Frontal cortex (tissue), 4 donors: ENCODE measurements at places on chromosomes 1 and 21.

DNA sequence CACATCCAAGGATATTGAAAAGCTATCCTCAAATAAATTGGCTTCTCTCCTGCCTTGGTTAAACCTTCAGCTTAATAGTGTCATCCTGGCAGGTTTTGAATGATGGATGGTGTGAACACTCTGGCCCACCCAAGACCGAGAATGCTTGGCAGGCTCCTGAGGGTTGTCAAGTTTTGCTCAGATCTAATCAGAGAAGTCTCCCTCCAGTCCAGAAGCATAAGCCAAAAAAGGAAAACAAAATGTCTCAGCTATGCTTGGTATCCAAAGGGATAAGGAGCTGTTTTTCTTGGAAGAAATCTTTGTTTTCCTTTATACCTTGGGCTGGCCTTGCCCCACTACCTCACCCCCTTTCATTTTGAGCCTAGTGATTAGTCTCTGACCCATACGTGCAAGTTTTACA lies 172.7 kb downstream of the CRB1 start:
- DNase-seq = no peak

DNA sequence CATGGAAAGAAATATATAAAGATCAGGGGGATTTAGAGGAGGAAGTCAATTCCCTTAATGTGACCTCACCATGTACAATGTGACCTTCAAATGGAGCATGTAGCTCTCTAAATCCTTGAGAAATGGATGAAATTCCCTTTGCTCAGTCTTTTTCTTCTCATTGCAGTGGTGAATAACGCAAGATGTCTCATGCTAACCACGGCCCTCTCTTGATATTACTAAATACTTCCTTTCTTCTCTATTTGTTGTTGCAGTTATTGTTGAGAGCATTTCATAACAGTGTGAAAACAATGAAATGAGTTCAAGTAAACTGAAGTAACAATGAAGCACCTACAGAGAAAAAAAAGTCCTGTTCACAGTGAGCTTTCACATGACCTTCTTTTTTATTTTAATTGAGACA lies 55.6 kb downstream of the ZNF281 start:
- DNase-seq = no peak

- DNase-seq = no peak
These were observed 3.7 kb upstream of the AMIGO1 start for GRCh38 chr1:109513110-109513710.

- no peak for DNase-seq
These were observed 1270.8 kb downstream of the MRPL39 start for GRCh38 chr21:24336491-24336890.

- DNase-seq = no peak
These were observed 87.9 kb downstream of the GTF2B start for GRCh38 chr1:88803444-88803843.

DNA sequence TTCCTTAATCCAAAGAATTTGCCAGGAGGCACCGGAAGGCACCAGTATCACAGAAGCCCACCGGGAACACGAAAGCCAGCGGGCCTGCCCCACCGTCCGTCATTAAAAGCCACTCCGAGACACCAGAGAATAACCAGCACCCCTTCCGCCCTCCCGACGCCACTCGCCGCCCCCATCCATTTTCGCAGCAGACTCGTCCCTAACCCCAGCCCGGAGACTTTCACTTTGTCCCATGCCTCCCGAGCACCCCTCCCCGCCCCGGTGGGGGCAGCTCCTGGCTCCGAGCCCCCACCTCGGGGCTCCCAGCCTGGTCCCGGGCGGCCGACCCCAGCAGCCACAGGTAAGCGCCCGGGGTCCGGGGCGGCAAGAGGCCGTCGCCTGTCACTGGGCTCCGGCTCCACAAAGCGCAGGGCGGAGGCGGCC lies 105.4 kb downstream of the SLC45A1 start:
- DNase-seq = no peak

DNA sequence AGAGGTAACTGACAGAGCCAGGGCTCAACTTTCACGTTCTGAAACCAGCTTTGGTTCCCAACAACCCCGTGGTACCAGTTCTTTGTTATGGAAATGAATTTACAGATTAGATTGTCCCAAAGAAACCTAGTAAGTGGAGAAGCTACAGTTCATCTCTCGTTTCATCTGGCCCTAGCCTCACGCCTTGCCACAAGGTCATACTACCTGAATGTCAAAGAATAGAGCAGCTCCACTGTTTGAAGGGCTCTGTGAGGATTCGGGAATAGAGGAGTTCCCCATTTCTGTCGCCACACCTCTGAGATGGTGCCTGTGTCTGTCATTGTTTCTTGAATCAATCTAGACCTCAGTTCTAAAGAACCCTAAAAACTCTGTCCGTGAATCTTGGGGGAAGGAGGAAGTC lies 15.0 kb upstream of the CDC42 start:
- DNase-seq = no peak

GRCh38 chr1:44326024-44326701 lies 28.9 kb downstream of the ERI3 start:
- DNase-seq = no peak

- DNase-seq = no peak
These were observed 45.2 kb downstream of the PLPP3 start for GRCh38 chr1:56534130-56534651.

DNA sequence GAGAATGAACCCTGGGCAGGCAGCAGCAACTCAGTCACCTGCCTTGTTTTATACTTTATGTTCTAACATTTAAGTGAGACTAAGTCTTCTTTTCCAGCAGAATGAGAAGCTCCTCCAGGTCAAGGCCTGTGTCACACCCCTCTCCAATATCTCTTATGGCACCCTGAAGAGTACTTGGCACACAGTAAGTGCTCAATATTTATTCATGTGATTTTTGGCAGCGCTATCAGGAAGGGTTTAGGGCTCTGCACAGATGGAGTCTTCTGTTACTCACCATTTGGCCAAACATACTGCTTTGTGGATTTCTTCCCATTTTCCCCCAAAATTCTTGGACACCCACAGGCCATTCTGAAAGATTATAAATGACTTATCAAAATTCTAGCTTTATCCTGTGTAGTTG lies 43.8 kb upstream of the MYBPHL start:
- DNase-seq = no peak

- no peak for DNase-seq
These were observed 3.4 kb upstream of the USF1 start for GRCh38 chr1:161048949-161049722.

GRCh38 chr1:45122724-45123123 lies 83.7 kb downstream of the ZSWIM5 start:
- no peak for DNase-seq

DNA sequence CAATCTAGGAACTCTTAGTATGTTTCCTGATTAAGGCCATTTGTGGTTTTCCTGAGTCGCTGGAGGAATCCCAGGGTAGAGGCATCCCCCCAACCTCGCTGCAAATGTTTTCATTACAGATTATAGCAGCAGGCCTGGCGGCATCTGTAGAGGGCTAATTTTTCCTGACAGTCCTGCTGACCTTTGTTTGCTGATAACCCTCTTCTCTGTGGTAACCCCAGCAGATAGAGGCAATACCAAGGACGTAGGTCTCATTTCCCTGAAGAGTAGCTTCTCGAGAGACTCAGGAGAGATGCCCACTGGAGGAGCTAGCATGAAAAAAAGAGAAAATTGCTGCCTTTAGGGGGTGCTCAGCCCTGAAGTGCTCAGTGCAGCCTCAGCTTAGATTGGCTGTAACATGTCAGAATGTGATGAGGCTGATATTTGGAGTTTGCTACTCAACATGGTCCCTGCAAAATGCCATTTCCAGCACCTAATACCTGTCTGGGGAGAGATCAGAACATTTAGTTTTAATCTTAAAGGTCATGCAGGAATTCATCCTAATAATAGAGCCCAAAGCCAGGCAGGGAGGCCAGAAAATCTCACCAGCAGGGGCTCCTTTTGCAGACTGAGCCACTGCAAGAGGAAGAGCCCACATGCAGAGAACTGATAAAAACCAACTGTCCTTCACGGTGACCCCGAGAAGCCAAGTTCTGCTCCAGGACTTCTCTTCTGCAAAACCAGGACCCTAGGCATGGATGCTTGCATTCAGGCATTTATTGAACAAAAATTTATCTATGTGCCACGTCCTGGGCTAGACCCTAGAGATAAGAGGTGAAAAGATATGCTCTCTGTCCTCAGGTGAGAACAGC lies 184.5 kb downstream of the KAZN start:
- no peak for DNase-seq

- DNase-seq = no peak
These were observed 8.1 kb upstream of the VWA5B1 start for GRCh38 chr1:20282533-20282932.

- no peak for DNase-seq
These were observed 55.6 kb upstream of the DUSP10 start for GRCh38 chr1:221797506-221797905.

DNA sequence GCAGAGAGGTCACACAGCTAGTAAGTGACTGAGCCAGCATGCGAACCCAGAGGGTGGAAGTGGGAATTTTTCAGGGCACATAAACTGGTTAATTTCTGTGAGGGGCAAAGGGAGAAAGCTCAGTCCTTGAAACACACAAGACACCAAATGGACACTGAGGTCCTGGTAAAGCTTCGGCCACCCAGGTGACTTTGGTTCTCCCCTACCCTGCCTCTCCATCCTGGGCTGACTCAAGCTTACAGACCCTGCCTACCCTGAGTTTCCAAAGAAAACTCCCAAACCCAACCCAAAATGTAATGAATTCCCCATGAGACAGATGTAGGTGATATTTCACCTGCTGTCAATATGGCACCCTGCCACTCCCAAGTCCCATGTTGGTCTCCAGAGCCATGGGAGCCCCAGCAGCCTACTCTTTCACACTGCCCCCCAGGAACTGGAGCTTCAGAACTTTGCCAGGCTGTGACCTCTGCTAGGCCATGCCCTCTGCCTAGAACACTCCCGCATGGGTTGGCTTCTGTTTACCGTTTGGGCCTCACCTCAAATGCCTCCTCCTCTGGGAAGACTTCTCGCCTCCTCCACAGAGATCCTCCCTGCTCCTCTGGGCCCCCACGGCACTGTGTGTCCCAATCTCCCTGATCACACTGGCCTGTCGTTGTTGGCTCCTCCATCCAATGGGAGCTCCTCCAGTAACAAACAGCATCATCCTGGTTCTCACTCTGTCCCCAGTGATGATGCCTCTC lies 3.7 kb upstream of the LRP8 start:
- DNase-seq = no peak

DNA sequence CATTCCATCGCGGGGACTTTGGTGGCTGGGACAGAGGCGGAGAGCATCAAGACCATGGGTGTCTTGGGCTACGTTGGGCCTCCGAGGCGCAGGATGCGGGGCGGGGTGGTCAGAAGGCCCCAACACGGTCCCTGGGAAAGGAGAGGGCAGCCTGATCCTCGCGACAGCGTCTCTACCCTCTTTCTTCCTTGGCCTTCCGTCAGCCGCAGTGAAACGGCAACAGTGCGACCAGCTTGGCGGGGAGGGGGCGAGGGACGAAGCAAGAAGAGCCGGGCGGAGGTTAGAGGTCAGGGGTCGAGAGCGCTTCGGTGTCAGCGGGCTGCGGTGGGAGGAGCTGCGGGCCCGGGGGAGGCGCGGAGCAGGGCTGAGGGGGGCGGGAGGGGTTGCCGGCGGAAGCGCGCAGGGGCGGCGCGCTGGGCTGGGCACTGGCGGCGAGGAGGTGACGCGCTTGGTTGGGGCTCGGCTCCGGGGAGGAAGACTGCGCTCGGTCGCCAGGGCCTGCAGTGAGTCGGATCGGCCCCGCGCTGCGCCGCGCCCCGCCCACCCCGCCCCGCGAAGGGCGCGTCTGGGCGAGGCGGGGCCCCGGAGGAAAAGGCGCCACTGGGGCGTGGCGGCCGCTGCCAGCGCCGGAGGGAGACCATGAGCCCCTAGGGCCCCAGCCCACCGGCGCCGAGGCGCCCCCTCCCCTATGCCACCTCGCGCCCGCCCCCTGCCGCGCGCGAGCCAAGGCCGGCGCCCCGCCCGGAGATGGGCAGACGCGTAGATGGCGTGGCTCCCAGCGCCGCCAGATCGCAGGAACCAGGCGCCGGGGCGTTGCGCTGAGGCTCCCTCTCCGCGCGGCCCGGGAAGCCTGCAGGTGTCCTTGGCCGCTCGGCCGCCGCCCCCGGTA lies at the start of gene KCNC4:
Gene KCNC4 (plus strand): TSS at position 600 of the 889 bp plus-strand sequence. CDS start 1,186 bp downstream, outside the sequence.
- DNase-seq = peak; percentile 84

DNA sequence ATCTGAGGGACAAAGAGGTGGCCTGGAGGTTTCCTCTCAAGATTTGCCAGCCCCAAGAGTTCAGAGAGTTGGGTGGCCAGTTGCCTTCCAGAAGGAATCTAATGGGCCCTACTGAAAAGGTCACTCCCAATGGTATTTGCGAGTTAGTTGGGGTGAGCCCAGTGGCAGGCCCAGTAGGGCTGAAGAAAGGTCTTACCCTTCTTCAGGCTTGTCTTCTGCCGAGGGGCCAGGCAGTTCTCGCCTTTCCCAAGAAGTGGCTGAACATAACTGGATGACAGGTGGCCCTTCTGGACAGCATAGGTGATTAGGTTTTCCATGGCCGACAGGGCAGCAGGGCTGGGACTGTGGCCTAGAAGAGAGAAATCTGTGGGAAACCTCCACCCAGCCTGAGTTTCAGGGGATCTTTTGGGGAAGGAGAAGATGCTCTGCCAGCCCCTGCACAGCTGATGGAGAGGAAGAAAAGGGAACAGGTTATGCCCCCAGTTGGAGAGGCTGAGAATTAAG lies 7.2 kb downstream of the PGLYRP4 start:
- no peak for DNase-seq

GRCh38 chr1:157992031-157992832 lies 1.2 kb upstream of the KIRREL1 start:
- DNase-seq = peak; percentile 66

DNA sequence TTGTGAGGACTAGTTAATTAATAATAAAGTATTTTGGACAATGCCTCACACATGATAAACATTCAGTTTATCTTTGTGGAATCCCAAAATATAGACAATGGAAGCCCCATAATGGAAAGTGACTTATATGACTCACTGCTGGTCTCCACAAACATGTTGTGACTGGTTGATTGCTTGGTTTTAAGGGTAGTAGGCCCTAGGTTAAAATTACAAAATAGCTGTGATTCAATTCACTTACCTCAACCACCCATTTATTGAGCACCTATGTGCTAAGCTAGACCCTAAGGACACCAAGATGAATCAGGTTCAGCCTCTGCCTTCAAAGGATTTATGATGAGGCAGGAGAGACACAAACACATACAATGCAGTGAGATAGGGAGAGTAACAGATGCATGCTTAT lies 42.4 kb downstream of the KANK4 start:
- DNase-seq = no peak

DNA sequence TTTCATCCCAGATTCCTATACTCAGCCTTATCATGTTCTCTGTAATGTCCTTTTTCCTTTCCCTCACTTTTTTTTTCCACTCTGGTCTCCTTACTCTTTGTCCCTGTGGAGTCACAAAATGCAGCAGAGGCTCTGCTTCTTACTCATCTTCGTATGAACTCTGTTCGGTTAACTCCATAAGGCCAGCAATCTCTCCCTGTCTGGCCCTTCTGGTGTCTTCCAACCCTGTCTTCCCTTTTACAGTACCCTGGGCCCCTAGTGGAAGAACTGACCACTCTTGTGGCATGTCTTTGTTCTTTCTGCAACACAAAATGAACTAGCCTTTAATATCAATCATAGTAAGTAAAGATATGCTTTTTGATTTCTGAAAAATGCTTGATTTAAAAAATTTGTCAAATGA lies 7.1 kb downstream of the CD101 start:
- no peak for DNase-seq

- no peak for DNase-seq
These were observed 21.5 kb upstream of the RCAN3 start for GRCh38 chr1:24481101-24481500.

- no peak for DNase-seq
These were observed 39.9 kb upstream of the IFNAR2 start for GRCh38 chr21:33189824-33190223.

- DNase-seq = peak; percentile 49
These were observed 13.5 kb upstream of the KCNA2 start for GRCh38 chr1:110619412-110620249.
